ENCODE measurements at places on chromosomes 13 and 19.
A peak's percentile ranks its signal among the peaks of the same experiment; 100 is the strongest.

GRCh38 chr13:98492335-98493041 lies 84.4 kb downstream of the STK24 start:
- DNase-seq, result no peak

- no peak for DNase-seq
Measured at GRCh38 chr13:74573654-74574053, 439.4 kb upstream of the KLF12 start.

DNA sequence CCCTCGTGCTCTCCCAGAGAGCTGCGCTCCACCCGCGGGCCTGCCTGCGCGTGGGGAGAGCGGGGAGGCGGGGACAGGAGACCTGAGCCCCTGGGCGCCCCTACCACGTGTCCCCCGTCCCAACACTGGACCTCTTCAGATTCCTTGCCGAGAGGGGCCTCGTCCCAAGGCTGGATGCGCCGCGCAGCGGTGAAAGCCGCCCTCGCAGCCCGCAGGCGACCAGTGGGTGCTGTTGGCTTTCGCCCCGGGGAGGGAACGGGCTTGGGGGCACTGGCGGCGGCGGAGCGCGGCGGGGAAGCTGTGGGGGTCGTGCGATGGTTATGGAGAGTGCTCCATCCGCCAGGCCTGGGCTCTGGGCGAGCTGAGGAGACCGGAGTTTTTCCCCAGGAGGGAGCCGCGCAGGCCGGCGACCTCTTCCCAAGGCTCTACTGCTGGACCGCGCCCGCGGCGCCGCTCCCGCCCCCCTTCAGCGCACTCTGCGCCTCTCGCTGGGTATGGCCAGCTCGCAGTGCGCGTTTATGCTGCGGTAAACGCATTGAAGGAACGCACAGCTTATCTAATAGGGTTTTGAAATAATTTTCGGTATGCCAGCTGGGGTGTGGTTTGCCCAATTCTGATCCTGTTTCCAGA lies 17.2 kb upstream of the RNF17 start:
- no peak for DNase-seq

GRCh38 chr19:12779162-12779993 lies 4.0 kb upstream of the HOOK2 start:
- DNase-seq, result no peak

DNA sequence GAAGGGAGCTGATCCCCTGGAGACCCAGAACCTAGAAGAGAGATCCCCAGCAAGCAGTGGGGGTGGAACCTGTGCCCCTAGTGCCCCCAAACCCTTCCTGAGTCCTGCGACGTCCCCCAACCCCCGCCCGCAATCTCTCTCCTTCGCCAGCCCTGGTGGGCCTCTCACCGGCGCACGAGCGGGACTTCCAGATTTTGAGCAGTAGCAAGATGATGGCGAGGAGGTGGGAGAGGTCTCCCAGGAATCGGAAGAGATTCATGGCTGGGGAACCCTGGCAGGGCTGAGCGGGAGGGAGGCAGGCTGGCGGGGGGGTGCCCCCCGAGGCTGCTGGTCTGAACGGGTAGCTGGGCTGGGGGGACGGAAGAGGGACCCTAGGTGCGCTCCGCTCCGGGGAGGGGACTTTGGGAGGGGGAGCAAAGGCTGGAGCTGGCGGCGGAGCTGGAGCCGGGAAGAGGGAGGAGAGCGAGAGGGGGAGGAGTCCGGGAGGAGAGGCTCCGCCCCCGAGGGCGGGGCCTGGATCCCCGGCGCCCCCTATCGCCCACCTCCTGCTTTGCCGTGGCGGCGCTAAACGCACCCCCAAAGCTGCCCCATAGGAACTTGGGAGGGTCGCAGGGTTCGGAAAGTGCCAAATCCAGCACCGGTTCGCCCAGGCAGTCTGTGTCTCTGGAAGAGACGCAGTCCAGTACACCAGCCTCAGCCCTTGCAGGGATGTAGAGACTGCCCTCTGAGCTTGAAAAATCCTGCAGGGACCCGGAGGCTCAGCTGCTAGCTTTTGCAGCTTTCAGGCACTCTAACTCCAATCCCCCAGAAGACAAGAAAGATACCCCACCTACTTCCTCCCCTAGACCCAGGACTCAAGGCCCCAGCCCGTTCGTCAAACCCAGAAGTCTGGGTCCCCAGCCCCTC lies at the start of gene KDELR1:
Gene KDELR1, minus strand, starts transcription at position 452 of the 906 bp plus-strand sequence. Its CDS starts 193 bp downstream, at position 259.
- peak; percentile 65 for DNase-seq

DNA sequence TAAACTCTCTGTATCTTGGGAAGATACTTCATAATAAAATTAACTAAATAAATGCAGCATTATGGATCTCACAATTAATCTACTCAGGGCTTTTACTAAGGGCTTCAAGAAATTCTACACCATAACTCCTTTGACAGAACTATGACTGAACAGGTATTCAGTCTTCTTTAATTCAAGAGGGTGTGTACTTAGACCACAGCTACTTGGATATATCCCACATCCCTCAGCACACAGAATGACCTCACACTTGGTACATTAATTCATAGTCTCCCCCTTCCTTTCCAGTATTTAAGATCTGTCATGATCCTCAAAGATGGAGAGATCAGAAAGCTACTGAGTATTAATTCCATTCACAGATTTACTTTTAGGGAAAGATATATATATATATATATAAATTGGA lies 11.6 kb downstream of the DIAPH3 start:
- no peak for DNase-seq

GRCh38 chr19:3346677-3347353 lies 19.6 kb upstream of the NFIC start:
- no peak for DNase-seq

- no peak for DNase-seq
Measured at GRCh38 chr19:57248646-57249045, 8.2 kb downstream of the ZNF805 start.

DNA sequence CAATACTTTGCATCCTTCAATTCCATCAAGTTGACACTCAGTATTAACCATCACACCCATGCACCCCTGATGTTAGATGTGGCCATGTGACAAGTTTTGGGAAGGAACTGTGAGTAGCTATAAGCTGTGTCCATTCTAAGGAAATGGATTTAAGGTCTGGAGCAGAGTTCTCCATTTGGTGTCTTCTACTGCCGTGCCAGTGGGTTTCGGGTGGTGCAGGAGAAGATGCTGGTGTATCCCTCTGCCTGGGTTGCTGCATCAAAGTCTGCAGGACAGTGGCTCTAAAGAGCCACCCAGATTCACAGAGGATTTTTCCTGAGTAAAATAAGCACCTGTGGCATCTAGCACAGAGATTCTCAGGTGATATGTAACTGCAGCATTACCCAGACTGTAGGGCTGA lies 105.7 kb upstream of the IRS2 start:
- DNase-seq, result no peak

- no peak for DNase-seq
Measured at GRCh38 chr19:28574212-28574611, 638.7 kb downstream of the UQCRFS1 start.

- no peak for DNase-seq
Measured at GRCh38 chr19:1252221-1252820, 3.9 kb downstream of the MIDN start.

DNA sequence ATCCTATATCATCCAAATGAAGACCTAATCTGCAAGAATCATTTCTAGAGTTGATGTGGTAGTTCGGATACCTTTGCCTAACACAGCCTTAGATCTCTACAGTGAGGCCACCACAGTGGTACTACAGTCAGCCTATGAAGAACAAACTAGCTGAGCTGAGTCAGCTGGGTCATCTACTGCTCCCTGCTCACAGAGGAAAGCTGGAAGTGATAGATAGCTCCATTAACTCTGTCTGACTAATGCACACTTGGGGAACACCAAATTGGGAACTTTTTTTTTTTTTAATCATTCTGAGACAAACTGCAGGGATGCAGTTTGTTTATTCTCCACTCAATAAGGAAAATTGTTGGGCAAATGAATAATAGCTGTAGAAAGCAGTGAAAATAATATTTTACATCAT lies 1160.6 kb downstream of the PCDH9 start:
- no peak for DNase-seq

GRCh38 chr19:39032063-39032918 lies at the start of gene FBXO27:
TSS of gene FBXO27 (minus strand) at chr19:39032549. CDS start at chr19:39032227, 322 bp downstream.
- no peak for DNase-seq

DNA sequence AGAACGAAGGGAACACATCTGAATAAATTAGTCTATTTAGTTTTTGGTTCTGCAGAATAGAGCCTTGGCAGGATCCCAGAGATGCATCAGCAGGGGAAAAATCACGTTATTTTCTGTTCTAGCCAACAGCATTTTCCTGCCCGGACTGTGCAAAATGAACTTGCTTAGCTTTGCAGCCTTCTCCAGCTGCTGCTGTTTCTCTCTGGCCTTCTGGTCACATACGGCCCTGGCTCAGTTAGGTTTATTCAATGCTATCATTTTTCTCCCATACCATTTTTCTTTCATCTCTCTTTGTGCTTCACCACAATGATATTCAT lies 110.4 kb upstream of the KL start:
- DNase-seq, result no peak

GRCh38 chr13:44140888-44141724 lies 232.5 kb upstream of the SERP2 start:
- DNase-seq, result no peak

GRCh38 chr13:107459430-107459829 lies 755.9 kb downstream of the LIG4 start:
- no peak for DNase-seq

- DNase-seq, result no peak
Measured at GRCh38 chr13:103164251-103164650, 98.0 kb upstream of the SLC10A2 start.

- DNase-seq, result no peak
Measured at GRCh38 chr13:112716461-112716820, 26.6 kb downstream of the ATP11A start.

GRCh38 chr13:109784590-109785140 lies 1.7 kb downstream of the IRS2 start:
- peak; percentile 64 for DNase-seq

GRCh38 chr19:45742969-45743368 lies 9.7 kb downstream of the MEIOSIN start:
- DNase-seq, result no peak
